ENCODE measurements at places on chromosomes 3 and 15.
A peak's percentile ranks its signal among the peaks of the same experiment; 100 is the strongest.

- DNase-seq: no peak
These were observed 270.2 kb downstream of the CADM2 start for GRCh38 chr3:85228966-85229365.

- peak; percentile 47 for DNase-seq
These were observed 156.7 kb downstream of the DIPK2A start for GRCh38 chr3:144128108-144128892.

GRCh38 chr3:104437891-104438290, 928.8 kb upstream of the ALCAM start:
- no peak for DNase-seq

DNA sequence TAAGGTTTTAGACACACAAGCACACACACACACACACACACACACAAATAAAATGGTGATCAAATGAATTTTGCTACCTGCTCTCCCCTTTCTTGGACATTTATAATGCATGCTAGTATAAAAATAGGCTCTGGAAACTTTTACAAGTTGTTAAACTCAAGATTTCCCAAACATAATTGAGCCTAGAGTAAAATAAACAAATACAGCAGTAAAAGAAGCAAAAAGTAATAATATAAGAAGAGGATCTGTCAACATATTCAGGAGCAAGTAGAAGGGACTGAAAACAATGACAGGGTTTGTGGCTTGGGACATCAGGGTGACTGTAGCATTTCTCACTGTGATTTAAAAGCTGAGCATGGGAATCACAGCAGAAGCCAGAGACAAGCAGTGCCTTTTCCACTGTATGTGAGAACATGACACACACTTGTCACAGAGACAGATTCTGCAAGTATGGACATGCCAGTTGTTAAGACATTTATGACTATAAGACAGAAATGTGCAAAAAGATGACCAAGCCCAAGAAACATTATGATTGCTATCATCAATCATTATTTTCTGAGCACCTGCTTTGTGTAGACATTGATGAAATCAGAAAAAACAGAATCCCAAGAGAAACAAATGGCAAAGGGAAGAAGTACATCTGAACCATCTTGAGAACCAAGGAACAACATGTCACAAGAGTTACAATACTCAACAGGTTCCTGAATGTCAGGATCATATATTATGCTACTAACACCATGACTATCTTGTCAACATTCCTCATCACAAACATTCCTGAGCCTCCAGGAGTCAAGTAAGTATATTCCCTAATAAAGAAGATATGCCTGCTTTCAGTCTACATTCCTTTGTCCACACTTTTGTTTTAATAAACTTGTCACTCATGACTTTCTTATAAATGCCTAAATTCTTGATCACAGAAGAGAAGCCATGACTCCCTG, 7.1 kb downstream of the THRB start:
- DNase-seq: no peak

DNA sequence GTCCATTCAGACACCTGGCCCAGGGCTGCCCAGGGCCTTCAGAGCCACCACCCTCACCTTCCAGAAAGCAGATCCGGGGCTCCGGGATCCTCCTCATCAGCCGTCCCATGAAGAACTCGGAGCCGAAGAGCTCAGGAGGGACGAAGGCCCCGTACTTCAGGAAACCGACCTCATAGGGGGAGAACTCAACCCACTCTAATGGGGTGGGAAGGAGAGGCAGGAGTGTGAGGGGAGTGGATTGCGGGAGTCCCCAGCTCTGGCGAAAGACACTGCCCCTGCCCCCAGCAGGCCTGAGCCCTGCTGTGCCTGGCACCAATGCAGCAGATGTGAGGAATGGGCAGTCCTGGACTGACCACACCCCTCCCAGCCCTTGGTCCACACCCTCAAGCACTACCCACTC, 22.6 kb downstream of the PLA2G4D start:
- no peak for DNase-seq

DNA sequence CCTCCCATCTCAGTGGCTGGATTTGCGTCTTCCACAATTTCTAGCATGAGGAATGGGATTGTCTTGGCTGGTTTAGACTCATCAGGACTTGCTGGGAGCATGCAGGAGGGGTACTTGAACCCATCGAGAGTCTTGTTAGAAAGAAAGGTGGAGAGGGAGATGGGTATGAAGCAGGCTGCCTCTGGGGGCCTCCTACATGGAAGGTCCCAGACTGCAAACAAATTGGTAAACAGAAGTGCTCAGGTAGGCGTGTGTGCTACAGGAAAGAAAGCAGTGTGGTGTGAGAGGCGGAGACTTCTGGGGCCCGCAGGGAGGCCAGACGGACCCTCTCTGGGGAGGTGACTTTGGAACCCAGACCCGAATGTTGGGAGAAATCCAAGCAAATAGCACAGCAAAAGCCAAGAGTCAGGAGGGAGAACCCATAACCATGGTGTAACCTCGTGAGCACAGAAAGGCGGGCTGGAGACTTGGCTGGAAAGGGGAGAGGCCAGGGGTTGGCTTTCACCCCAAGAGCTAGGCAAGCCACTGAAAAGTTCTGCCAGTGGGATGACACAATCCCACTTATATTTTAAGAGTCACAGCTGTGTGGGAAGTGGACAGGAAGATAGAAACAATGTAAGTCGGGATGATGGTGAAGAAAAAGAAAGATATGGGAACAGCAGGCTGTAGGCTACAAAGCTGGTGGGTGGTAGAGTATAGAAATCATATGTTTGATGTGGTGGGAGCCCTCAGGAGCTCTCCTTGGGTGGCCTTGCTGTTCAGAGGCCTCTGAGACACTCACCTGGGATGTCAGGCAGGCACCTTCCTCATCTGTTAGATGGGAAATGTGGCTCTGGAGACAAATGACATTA, 130.1 kb upstream of the PRR20G start:
- no peak for DNase-seq

GRCh38 chr15:80159811-80160569, 7.2 kb downstream of the FAH start:
- DNase-seq: peak; percentile 26

GRCh38 chr3:158671821-158672214, 630 bp downstream of the LXN start:
- peak; percentile 10 for DNase-seq

GRCh38 chr3:83048556-83048955, 1287.1 kb upstream of the GBE1 start:
- no peak for DNase-seq

DNA sequence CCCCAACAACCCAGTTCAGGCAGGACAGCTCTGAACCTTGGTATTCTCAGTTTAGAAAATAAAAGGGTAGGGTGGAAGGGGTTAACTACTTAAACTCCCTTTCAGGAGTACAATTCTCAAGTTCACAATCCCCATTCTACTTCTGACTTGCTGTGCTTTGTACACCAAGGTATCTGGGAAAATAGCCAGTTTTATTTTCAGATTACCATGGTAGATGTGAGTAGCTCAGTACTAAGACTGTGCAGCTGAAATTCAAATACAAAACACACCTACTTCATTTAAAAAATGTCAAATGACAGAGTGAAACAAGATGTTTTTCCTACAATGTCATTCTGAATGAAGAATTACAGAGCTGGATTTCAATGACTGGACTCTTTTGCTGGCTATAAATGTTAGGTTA, 27.4 kb downstream of the SLC7A14 start:
- no peak for DNase-seq

DNA sequence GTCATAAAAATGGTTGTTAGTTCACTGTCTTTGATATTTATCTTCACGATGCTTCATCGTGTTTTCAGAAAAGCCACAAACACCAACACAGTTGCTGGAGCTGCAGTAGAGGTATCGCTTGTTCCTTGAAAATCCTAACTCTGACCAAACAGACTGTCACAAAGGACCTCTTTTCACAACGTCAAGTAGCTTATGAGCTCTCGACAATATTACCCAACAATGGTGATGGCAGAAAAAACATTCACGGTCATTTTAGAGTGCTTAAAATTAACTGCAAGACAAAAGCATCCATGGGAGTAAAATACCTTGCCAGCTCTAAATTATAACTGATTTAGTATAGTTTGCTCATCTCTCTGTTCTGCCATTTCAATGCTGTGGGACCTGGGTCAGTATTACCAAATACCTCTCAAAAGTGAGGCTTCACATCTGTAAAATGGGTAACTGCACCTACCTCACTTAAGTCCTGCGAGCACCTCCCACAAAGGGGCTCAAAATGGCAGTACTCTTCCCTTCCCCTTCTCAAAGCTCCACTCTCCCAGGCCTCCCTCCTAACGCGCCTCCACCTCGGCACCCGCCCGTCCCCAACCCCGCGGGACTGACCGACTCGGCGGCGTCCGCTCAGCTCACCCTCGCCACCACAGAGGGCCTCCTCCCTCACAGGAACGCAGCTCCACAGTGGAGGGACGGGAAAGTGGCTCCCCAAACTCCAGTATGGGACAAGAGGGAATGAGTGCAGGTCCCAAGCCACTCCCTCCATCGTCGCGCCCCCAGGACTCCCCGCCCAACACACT, 546 bp downstream of the TRIM59 start:
- peak; percentile 68 for DNase-seq

DNA sequence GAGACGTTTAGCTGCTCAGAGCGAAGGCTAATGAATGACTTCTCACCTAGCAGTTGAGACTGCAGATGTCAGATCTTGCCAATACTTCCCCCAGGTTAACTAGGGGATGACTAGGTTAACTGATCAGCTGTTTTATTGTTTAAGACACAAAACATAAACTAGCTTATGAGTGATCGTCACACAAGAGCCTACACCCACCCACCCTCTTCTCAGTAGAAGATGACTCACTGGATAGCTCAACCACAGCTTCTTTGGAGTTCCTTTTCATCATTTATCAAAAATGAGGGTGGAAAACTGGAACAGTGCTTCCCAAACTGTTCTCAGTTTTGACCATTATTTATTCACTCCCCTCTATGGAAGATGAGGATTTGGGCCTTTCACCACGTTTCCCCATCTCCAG, 25.2 kb downstream of the GASK1A start:
- DNase-seq: no peak

GRCh38 chr15:63054985-63055384, 12.4 kb downstream of the TPM1 start:
- no peak for DNase-seq

- no peak for DNase-seq
These were observed 4.4 kb upstream of the LRRC15 start for GRCh38 chr3:194373899-194374298.

DNA sequence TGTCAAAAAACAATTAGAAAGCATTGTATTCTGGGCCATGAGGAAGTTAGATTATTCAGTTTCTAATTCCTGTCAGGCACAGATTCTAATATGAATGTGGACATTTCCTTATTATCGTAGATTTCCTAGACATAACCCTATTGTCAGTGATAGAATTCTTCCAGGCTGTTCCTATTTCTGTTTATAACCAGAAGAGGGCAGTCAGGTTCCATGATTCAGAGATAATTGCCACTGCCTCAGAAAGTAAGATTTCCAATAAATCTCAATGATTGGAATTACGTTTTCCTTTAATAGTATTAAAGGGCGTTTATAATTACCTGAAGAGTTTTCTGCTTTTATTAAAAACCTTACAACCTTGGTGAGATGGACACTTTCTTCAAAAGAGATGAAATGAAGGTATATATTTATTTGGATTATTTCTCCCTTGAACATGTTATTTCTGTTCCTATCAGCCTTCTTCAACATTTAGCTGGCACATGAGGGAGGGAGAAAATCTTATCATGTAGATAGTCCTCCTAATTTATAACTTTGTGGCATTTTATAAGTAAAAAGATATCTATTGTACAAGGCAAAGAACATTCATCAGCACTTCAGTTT, 439.2 kb downstream of the MCTP2 start:
- peak; percentile 30 for DNase-seq

DNA sequence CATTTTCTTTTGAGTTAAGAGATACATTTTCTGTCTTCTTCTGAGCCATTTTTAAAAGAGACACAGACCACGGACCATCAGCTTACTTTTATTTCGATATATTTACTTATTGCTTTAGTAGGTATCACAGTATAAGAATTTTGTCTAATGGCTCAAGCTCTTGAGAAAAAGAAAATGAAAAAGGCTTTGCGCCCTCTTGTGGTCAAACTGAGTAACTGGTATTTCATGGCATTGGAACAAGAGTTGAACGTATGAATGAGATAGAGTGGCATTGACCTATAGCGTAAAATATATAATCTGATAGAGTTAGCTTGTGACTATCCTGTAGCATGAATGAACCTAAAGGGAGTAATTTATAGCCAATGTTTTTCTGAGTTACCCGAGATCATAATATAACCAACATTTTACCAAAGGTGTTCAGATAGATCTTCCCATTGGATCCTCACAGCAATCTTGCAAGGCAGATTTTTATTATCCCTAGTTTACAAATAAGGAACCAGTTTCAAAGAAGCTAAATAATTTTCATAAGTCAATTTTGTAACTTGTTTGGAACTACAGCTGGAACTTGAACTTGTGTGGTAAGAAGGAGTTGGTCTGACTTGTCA, 154.6 kb downstream of the POLR2M start:
- DNase-seq: peak; percentile 47

GRCh38 chr3:188507244-188507720, 353.3 kb downstream of the LPP start:
- DNase-seq: no peak

DNA sequence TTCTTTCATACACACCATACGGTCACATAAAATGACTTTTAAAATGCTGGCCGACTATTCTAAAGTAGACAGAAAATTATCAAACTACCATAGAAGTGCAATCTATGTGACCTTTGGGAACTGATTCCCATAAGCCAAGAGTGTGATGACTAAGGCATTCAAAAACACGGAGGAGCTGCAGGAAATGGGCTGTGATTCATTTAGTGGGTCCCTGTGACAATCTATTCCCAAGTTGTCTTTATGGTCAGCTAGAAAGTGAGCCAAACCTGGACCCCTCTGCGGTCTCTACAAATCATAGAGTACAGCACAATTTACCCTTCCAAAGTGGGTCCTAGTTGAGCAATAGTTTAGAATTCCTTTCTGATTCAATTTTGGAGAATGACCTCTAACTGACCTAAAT, 251.5 kb upstream of the CBLB start:
- DNase-seq: no peak

- no peak for DNase-seq
These were observed 421.0 kb upstream of the RBMS3 start for GRCh38 chr3:28859897-28860296.

DNA sequence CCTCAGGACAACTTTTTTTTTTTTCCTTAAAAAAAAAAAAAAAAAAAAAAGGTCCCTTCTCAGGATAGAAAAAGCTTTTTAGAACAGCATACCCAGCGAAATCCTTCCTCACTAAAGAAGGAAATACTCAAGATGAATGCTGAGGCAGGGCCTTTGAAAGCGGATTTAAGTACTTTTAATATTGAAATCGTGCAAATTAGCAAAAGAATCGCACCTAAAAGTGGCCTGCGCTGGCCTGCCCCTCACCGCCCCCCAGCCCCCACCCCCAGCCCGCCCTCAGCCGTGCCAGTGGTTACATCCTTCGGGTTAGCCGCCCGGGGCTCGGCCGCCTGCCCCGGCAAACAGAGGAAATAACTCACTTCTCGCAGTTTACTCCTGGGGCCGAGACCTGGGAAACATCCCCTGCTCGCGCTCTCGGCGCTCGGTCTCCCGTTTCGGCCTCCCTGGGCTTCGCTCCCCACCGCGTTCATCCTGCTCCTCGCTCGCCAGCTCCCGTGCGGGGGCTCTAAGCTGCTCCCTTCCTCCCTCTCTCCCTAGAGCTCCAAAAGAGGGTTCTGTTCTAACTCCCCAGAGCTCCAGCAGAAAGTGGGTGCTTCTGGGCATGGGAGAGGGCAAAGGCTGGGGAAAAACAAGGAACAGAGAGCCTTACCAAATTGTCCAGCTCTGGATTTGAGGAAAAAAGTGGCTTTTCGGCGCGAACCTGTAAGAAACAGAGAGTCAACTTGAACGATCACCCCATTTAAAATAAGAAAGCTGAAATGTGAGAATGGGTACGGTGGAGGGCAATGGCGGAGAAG, 5.2 kb downstream of the MEIS2 start:
- DNase-seq: no peak

Measured in GM20000 (cell line).